Thoracic aorta (tissue), 2 donors: ENCODE measurements at places on chromosomes 5 and 9.
A peak's percentile ranks its signal among the peaks of the same experiment; 100 is the strongest.

DNA sequence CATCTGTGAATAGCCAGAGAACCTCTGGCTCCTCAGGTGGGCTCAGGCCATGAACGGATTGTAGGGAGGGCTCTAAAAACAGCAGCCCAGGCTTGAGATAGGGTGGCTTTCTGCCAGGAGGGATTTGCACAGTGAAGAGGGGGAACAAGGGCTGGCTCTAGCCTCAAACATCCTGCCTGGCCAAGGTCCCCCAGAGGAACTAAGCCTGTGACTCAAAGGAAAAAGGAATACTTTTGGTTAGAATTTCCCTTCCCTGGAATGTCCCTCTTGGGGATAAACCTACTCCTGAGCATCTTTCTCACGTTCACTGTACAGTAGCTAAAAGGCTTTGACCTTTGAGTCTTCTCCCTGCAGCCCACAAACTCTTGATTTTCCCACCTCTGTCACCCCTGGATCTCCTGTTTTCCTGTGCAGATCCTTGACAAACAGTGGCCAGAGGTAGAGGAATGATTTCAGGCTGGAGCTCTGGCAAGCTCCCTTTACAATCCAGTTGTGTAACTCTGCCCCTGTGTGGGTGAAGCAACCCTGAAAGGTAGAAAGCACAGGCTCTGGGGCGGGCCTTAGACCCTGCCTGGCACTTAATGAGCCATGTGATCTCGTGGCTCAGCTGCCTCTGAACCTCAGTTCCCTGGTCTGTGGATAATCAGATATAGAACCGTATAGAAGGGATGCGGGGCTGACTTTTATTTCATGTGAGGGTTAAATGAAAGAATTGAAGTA is 17.4 kb downstream of the SEC61B start:
- no peak overlapping the region for H3K27ac ChIP-seq
- DNase-seq: no peak
- no peaks in the 10 kb centered on the region for H3K27me3 ChIP-seq
- H3K36me3 ChIP-seq: peaks cover 2% of the 10 kb centered on the region
- no peak overlapping the region for H3K4me3 ChIP-seq

DNA sequence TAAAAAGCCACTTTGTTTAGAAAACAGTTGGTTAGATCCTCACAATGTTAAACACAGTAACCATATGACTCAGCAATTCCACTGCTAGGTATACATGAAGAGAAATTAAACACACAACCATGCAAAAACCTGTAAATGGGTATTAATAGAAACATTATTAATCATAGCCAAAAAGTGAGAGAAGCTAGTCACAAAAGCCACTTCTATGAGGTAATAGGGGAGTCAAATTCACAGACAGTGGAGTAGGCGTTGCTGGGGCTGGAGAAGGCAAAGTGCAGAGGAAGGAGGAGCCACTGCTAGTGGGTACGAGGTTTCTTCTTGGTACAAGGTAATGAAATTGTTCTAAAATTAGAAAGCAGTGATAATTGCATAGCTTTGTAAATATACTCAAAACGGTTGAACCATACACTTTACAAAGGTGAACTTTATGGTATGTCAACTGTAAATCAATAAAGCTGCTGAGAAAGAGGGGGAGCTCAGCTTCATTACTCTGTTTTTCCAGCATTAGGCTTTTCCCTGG is 364.4 kb downstream of the GADD45G start:
- no peak for DNase-seq
- no peak overlapping the region for H3K27ac ChIP-seq
- no peaks in the 10 kb centered on the region for H3K36me3 ChIP-seq
- H3K4me3 ChIP-seq: no peak overlapping the region

GRCh38 chr5:2187156-2187555 is 304.4 kb upstream of the IRX4 start:
- H3K27ac ChIP-seq: no peak overlapping the region
- no peaks in the 10 kb centered on the region for H3K36me3 ChIP-seq
- no peak for DNase-seq
- H3K4me1 ChIP-seq: no peaks in the 10 kb centered on the region

DNA sequence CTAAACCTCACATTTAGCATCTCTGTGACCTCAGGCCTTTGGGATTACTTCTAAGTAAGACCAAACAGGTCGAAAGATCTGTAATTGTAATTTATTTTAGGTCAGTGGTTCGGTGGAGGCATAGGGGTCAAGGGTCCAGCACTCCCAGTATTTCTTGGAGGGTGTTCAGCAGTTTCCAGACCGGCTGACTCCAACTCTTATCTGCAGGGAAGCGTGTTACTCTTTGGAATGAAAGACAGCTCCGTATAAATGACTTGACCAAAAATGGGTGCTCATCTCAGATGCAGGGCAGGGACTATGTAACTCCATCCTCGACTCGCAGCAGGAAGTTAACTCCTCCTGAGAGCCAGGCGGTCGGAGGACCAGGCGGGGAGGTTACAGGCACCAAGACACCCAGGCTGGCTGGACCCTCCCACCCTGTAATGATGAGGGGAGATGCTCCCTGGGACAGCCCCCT is 620 bp upstream of the VPS13A start:
- DNase-seq: no peak
- H3K4me3 ChIP-seq: peak overlapping the region; percentile 77
- H3K36me3 ChIP-seq: no peaks in the 10 kb centered on the region

DNA sequence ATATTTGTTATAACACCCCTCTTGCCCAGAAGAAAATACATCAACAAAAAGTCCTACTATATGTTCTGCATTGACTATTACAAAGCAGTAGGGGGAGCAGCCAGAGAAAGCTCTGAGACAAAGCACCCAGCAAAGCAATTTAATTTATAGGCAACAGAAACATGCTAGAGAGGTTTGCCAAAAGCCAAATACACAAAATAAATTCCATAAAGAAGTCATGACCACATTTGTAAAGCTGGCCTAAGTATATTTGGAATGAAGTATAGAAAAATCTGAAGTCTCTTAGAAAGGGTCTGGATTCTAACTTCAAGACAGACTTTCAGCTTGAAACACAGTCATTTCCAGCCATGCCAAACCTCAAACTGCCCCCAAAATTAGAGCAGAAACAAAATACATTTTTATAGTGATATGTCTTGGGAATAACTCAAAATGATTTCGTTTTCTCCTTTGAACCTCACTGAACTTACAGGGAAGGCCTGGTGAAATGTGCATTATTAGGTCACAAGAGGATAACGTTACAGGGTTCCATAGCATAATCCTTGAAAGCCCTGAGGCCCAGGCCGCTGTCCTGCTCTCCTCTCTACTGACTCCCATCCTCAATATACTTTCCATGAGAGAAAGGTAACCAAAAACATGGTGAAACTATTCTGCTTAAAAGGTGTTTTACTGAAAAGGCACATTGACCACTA is 451.8 kb downstream of the RAB3C start:
- no peak overlapping the region for H3K4me3 ChIP-seq
- DNase-seq: no peak
- no peaks in the 10 kb centered on the region for H3K36me3 ChIP-seq
- no peak overlapping the region for H3K27ac ChIP-seq

- no peaks in the 10 kb centered on the region for H3K4me1 ChIP-seq
- H3K4me3 ChIP-seq: no peak overlapping the region
- DNase-seq: no peak
- no peaks in the 10 kb centered on the region for H3K36me3 ChIP-seq
- no peak overlapping the region for H3K27ac ChIP-seq
Measured at GRCh38 chr5:143440448-143441115, 37.1 kb upstream of the NR3C1 start.

DNA sequence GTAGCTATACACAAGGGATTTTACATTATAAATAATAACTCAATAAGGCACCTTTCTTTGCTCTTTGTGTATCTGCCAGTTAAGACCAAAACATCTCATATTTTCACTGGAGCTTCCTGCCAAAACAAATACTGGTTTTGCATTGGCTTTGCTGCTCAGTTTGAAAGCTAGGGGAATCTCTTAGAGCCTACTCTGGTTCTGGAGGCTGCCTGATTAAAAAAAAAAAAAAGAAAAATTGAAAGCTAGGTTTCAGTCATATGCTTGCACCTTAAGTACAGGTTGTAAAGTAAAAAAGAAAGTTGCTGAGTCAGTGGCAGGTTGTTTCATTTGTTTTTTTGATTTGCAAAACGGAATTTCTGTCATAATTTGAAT is 2.3 kb downstream of the DENND4C start:
- peak overlapping the region; percentile 84 for H3K4me3 ChIP-seq
- no peaks in the 10 kb centered on the region for H3K36me3 ChIP-seq
- no peak for DNase-seq

- no peaks in the 10 kb centered on the region for H3K4me1 ChIP-seq
- H3K27ac ChIP-seq: no peak overlapping the region
- no peaks in the 10 kb centered on the region for H3K36me3 ChIP-seq
- DNase-seq: no peak
Measured at GRCh38 chr9:86469476-86470250, 115.5 kb upstream of the TUT7 start.
